HFFc6 (cell line): ENCODE measurements at places on chromosomes 5 and 9.

DNA sequence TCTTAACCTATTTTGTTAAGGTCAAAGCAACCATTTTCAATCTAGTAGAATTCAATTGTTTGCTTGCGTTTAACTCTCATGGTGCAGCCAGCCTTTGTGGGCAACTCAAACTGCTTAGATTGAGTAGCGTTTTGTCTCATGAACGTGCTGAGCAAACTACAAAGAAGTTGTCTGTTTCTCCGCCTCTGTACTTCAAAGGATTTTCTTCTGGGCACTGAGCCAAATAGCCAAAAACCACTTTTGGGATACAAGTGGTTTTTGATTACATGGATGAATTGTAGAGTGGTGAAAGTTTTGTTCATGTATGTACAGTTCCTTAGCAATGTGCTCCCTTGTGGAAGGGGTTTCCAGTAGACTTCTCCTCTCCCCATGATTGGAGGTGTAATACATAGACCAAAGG is 122.9 kb downstream of the CFAP90 start:
- no peak for DNase-seq

GRCh38 chr9:136611606-136612005 is 51.1 kb upstream of the EGFL7 start:
- DNase-seq: no peak

DNA sequence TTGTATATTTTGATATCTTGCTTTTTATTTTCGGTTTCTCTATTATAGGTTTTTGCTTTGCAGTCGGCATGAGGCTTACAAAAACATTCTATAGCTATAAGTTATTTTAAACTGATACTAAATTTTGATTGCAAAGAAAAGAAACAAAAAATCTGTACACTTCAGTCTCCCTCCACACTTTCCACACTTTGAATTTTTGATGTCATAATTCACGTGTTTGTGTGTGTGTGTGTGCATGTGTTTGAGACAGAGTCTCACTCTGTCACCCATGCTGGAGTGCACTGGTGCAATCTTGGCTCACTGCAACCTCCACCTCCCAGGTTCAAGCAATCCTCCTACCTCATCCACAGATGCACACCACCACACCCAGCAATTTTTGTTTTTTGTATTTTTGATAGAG is 124.9 kb downstream of the MRPS30 start:
- no peak for DNase-seq

DNA sequence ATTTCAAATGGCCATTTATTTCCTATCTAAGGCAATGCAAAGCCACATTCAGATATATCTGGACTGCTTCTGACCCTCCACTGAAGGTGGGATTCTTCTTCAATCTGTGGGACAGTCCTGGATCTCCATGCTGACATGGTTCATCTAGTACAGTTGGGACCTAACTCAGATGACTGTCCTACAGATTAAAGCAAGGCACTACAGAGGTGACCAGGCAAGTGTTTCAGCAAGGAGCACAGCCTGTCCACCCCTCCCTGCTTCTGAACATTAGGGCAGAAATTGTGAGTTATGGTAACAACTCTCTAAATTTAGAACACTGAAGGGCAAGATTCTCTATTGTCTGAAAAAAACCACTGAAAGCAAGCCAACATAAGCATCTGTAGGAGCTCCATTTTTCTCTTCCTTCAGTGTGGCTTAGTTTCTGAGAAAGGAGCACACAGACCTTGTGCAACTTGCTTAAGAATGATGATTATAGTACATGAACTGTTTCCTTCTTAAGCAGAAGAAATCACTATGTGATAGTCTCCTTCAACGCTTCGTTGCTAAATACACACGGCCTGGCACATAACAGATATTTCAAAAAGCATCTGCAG is 62.9 kb upstream of the BARX1 start:
- DNase-seq: no peak

GRCh38 chr5:164577742-164578141 is 1072.3 kb downstream of the MAT2B start:
- no peak for DNase-seq

- no peak for DNase-seq
Observed at GRCh38 chr9:34072410-34072809, 23.7 kb upstream of the UBAP2 start.

GRCh38 chr9:131276094-131276888 is at the start of gene FAM78A:
Gene FAM78A (minus strand): TSS chr9:131276510. CDS start chr9:131276179, 331 bp downstream.
- no peak for DNase-seq

DNA sequence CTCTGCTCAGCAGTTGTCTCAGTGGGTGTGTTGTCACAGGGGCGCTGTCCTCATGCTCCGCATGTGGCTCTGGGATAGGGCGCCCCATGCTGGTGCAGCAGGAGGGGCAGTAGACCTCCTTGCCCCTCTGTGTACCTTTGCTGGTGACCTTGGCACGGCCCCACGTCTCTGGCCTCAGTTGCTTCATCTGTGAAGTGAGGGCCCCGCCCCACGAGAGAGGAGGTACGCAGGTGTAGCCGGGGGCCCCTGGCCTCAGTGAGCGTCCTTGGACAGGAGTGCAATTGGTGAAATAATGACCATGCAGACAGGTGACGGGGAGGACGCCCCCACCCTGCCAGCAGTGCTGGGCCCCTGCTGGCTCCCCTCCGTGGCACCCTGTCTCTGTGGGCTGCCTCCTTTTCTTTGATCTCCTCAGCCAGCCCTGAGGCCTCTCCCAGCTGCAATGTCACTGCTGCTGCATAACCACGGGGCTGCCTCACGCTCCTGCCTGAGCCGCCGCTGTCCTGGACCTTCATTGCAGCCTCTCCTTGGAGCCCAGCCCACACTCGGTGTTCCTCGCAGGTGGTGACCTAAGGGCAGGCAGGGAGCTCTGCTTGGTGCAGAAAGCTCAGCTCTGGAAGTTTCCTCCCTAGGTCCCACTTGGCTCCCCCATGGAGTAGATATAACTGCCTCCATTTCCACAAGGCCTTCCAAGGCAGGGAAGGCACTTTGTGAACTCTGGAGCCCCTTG is 57.3 kb downstream of the PHF2 start:
- no peak for DNase-seq

- DNase-seq: no peak
Observed at GRCh38 chr5:75521195-75521594, 9.5 kb downstream of the POLK start.

- no peak for DNase-seq
Observed at GRCh38 chr5:88287846-88288527, 19.3 kb upstream of the TMEM161B start.

- no peak for DNase-seq
Observed at GRCh38 chr9:6051511-6051950, 36.1 kb upstream of the RANBP6 start.

DNA sequence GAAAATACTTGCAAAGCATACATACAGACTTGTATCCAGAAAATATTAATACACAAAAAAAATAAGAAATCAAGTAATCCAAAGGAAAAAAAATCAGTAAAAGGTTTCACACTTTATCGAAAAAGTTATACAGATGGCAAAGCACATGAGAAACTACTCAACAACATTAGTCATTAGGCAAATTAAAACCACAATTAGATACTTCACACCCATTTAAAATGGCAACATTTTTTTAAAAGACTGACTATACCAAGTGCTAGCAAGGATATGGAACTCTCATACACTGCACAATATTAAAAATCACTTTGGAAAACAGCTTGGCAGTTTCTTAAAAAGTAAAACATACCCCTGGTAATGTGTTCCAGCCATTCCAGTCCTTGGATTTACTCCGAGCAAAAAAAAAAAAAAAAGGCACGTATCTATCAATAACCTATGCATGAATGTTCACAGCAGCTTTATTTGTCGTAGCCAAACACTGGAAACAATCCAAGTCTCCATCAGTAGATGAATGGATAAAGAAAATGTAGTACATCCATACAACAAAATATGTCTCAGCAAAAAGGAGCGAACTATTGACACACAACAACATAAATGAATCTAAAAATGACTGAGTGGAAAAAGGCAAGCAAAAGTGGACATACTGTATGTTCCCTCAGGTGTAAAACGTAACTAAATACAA is 66.0 kb downstream of the GNAQ start:
- DNase-seq: no peak

- DNase-seq: no peak
Observed at GRCh38 chr9:32264170-32264864, 120.1 kb upstream of the ACO1 start.

- DNase-seq: peak; percentile 59
Observed at GRCh38 chr5:65418661-65419060, 63.1 kb downstream of the ADAMTS6 start.

DNA sequence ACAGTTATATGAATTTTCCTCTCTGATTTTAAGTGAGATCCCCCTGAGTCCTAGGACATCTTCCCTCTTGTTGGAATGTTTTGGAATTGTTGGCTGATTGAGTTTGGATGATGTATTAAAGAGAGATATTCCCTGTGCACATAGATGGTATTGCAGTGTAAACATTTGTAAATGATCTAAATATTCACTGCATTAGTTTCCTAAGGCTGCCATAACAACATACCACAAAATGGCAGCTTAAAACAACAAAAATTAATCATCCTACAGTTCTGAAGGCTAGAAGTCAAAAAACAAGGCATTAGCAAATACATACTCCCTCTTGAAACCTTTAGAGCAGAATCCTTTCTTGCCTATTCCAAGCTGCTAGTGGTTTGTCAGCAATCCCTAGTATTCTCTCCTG is 38.0 kb upstream of the MROH2B start:
- DNase-seq: peak; percentile 46

DNA sequence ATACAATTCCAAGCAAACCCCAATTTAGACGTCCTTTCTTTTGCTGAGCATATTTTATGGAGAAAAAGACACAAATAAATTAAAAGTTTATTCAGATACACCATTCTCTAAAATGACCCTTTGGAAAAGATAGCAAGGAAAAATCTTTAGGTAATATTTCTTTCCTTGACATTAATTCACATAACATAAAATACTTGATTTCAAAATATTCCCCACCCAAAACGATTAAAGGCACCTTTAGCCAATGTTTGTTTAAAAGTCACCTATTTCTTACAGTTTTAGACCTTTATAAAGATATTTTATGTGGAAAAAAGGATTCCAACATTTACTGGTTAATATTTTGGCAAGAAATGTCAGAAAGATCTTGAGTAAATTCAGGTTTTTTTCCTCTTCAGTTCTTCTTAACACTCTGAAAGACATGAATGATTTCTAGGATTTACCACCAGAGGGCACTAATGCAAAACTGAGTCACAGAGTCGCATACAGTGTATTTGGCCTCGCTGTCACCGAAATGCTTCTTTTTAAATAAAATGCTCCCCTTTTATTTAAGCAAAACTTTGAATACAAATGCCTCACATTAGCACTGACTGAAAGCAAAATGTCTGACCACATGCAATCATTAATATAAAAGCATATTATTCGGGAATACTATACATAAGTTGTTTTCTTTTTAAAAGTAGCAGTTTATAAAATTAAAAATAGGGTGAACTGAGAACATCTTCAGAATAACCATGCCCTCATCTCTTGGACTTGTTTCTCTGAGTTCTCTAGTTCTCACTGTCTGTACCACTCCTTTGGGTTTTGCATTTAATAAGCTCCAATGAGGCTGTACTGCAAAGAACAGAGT is 122.5 kb downstream of the SLC1A3 start:
- DNase-seq: peak; percentile 67

GRCh38 chr9:91174772-91175171 is 186.9 kb downstream of the AUH start:
- DNase-seq: no peak

DNA sequence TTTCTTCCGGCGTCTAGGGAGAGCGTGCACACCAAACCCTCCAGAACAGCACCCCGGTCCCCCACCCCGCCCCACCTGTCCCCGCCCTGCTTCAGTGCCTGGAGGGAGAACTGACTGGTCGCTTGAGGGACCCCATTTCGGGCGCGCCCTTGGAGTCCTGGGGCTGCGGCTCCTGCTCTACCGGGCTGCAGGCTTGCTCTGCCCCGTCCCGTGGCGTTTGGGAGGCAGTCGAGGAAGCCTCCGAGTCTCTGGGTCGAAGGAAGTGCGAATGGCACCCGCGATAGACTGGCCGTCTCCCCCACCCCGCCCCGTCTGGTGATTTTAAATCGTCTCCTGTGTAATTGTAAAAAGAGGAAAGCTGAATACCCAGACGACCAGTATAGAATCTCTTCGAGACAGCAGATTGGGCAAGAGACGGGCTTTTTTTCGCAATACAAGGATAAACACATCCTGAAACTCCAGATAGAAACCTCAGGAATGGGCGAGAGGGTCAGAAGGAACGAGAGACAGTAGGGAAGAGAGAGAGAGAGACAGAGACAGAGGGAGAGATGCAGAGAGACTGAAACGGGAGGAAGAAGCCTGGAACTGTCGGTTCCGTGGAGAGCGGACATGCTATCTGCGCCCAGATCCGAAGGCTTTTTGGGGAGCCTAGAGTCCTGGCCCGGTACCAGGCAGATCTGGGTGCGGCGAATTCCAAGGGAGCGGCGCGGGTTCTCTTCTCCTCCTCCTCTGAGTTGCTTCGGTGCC is 9.9 kb downstream of the PRDM6 start:
- no peak for DNase-seq

DNA sequence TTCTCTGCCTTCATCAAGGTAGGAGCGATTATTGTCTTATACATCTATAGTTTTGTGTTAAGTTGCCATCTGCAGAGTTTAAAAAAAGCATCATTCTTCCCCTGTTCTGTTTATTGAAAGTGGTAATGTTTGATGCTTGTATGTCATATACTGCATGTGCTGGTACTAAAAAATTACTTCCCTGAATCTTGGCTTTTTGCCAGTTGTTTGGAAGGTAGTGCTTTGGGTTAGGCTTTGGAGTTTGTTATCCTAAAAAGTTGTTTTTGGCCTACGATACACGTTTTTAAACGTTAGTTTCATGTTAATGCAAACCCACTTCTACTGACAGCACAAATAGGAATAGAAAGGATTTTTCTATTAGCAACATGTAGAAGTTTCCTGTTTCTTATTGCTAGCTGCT is 158.3 kb downstream of the GIN1 start:
- no peak for DNase-seq

GRCh38 chr5:149615976-149616375 is 34.7 kb downstream of the ARHGEF37 start:
- no peak for DNase-seq

- DNase-seq: no peak
Observed at GRCh38 chr9:129853614-129854013, 18.4 kb downstream of the USP20 start.

- DNase-seq: no peak
Observed at GRCh38 chr5:81842795-81843398, 92.0 kb upstream of the SSBP2 start.

- DNase-seq: no peak
Observed at GRCh38 chr5:106796081-106796480, 874.7 kb downstream of the EFNA5 start.

DNA sequence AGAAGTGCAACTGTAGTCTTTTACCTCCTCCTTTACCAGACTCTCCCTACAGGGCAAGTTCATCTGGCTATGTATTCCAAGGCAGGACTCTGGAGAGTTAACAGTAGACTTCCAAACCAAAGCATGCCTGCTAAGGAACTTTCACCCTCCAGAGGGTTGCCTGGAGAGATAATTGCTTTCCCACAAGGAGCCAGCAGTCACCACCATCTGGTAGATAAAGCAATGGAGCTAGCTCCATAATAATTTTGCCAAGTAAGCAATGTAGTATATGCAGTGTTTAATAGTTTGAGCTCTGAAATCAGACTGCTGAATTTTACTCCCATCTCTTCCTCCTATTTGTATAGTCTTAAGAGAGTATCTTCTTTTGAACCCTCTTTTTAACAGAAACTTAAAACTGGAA is 566.8 kb upstream of the PTGER4 start:
- no peak for DNase-seq
